Suppressor macrophage (primary cell): ENCODE measurements at places on chromosomes 2 and 18.

DNA sequence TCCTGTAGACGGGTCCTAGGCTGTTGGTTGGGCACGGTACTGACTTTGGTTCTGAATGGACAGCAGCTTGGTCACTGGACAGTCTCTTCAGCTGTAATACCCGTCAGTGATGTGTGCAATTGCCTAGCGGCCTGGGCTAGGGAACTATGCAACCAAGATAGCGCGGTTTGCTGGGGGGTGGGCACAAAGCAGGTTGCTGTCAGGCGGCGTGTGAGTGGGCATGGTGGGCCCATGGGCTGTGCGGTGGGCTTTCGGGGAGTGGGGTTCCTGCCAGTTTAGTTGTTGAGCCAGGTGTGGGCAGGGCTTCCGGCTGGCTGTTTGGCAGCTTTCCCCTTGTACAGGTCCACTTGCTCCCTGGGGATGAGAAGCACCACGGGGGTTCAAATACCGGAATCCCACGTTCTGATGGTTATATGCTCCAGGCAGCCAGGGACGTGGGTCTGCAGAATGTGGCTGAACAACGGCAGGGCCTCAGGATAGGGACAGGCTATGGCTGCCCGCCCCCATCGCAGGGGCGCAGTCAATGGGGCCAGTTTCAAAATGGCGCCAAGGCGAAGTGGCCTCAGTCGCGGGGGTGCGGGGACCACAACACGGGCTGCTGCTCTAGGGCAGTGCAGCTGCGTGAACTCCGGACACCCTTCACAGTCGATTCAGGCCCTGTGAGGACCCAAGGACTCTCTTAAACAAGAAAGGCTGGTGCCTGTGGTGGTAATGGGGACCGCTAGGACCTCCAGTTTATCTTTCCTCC lies 407.5 kb upstream of the FIGN start:
- DNase-seq = no peak

DNA sequence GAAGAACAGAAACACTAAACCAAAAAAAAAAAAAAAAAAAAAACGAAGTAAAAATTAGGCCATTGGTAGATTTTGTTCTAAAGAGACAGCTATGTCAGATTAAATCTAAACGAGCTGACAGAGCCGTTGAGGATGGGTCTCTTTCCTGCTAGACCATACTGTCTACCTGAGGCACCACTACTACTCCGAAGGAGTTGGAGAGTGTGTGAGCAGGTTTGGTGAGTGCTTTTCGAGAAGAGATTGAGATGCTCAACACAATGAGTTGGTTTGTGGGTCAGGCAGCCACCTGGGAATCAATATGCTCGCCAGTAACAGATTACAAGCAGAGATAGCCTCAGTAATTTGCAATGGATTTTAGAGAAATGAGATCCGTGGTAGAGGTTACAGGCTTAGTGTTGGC lies 281.5 kb upstream of the EPAS1 start:
- no peak for DNase-seq

DNA sequence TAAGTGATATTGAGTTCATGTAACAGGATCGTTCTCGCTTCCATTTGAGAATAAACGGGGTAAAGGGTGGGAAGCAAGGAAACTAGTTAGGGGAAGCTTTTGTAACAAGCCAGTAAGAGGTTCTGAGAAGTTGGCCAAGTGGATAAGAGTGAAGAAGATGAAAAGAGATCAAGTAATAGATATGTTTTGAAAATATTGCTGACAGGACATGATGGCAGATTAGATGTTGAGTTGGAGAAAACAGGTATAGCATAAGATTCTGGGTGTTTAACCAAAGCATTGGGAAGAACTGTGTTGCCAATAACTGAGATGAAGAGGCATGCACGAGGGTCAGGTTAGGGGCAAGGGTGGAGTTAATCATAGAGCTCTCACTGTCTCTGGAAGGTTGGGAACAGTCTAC lies 330.0 kb upstream of the LRRTM1 start:
- DNase-seq = no peak

GRCh38 chr18:57466745-57467409 lies 31.7 kb downstream of the ONECUT2 start:
- DNase-seq = no peak

GRCh38 chr18:23861805-23862470 lies 152.6 kb upstream of the TTC39C start:
- peak; percentile 46 for DNase-seq

DNA sequence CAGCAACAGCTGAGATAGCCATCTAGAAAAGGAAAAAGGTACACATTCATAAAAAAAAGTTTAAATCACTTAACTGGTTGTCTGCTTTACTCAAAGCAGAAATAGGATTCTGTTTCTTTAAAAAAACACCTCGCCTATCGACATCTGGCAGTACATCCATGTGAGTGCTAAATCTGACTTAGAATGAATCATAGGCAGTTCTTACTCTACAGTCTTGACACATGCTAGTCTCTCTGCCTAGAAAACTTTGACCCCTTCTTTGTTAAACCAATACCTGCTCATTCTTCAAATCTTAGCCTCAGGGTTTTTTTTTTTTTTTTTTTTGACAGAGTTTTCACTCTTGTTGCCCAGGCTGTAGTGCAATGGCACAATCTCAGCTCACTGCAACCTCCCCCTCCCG lies 37.1 kb upstream of the GPR75 start:
- DNase-seq = no peak

GRCh38 chr2:55105456-55105855 lies 55.2 kb upstream of the RTN4 start:
- DNase-seq = no peak

DNA sequence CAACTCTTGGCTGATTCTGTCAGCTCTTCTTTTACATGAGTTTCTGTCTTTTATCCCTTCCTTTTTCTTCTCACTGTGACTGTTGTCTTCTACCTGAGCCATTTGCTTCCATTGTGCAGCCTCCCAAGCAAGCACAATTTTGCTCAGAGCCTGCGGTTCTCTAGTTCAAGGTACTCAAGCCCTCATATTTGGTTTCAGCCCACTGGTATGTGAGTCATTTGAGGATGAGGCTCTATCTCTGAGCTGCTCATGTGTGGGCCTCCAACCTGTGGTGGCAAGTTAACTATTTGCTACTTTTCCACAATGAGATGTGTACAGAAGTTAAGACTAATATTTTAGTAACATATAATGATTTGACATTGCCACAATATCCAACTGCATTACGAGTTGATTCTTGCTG lies 183.0 kb downstream of the PHLPP1 start:
- DNase-seq = no peak

GRCh38 chr2:119914266-119914665 lies 98.6 kb upstream of the EPB41L5 start:
- no peak for DNase-seq

GRCh38 chr2:38259311-38259710 lies 117.8 kb downstream of the ATL2 start:
- peak; percentile 18 for DNase-seq

GRCh38 chr2:68134120-68134519 lies 23.6 kb upstream of the PNO1 start:
- DNase-seq = no peak

DNA sequence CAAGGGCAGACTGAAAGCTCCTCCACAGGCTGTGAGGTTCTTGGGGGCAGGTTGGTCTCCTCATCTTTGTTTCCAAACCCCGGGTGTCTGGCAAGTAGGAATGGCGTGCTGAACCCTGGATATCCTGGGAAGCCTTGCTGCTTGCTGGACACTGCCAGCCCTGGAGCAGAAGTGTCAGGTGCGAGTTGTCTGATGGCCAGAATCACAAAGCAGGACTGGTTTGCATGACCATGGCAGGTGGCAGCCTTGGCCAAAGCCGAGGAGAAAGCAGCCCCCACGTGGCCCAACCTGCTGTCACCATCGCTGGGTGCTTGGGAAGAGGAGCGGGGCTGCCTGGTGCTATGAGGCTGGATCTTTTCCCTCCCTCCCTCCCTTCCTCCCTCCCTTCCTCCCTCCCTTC lies 309.5 kb upstream of the HS6ST1 start:
- no peak for DNase-seq

DNA sequence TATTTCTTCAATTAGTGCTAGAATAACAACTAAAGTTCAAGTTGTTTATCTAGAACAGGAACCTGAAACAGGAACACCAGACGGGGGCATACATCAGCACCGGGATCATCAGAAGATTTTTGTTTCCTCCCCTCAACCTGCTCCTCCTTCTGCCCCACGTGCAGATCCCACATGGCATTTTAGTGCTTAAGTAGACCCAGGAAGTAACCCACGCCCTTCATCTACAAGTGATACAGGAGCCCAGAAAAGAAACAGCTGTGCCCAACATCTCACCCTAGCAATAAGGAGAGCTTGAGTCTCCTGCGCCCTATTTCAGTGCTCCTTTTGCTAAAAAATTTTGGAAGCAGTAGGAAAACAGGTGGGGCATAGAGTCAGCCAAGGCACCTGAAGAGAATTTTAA lies 5.2 kb downstream of the ZNF385B start:
- no peak for DNase-seq

DNA sequence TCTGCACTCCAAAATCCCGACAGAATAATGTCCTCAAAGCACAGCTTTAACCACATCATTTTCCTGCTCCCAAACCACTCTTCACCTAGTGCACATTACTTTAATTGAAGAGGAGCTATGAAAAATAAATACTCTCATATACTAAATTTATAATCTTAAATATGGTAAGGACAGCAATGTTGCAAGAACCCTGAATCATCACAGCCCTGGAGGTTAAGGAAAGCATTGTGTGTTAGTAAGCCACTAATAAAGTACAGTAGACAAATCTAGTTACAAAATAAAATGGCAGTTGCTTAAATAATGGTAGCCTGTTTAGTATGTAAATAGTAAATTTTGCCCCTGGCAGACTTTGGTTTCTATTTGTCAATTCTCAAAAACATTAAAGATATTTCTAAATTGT lies 27.0 kb upstream of the CCDC178 start:
- no peak for DNase-seq

- DNase-seq = no peak
Observed at GRCh38 chr18:27793013-27793785, 383.7 kb downstream of the CDH2 start.

DNA sequence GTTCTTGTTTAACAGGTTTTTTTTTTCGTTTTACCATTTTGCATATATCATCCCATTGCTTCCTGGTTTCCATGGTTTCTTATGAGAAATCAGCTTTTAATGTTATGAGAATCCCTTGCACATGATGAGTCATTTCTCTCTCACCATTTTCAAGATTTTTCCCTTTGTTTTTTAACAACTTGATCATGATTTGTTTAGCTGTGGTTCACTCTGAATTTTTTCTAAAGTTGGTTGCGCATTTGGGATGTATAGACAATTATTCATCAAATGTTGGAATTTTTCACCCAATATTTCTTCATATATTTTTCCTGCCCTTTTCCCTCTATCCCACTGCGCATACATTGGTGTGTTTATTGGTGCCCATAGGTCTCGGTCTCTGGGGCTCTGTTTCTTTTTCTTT lies 42.4 kb upstream of the BIN1 start:
- DNase-seq = no peak

- DNase-seq = no peak
Observed at GRCh38 chr2:216351172-216351925, 20.9 kb downstream of the MARCHF4 start.

DNA sequence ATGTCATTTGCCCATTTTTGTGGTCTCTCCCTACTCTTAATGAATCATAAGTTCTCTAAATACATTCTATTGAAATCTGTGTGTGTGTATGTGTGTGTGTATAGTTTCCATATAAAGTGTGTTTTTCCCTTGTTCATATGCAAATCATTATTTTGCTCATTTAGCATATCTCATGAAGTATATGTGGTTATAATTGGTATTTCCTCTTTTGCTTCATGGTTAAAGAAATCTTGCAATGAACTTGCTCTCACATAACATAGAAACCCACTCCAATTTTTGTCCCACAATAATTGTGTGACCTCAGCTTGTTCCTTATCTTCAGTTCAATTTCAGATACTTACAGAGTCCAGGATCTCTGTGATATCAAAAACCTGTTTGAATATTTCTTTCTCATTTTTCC lies 1.2 kb downstream of the CPO start:
- no peak for DNase-seq

DNA sequence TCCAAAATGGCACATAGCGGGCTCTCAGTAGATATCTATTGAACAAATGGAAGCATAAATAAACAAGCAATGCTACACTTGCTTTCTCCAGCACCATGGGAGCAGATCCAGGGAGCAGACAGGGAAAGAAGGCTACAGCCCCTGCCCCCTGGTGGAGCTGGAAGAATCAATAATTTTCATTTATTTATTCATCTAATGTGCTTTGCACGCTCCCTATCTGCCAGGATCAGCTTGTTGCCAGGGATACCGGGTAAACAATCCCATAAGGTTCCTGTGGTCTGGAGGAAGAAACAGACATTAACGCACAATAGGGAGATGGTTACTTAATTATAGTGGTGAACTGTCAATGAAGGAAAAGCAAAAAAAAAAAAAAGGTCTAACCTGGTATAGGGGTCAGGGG lies 40.1 kb upstream of the CLASP1 start:
- no peak for DNase-seq

DNA sequence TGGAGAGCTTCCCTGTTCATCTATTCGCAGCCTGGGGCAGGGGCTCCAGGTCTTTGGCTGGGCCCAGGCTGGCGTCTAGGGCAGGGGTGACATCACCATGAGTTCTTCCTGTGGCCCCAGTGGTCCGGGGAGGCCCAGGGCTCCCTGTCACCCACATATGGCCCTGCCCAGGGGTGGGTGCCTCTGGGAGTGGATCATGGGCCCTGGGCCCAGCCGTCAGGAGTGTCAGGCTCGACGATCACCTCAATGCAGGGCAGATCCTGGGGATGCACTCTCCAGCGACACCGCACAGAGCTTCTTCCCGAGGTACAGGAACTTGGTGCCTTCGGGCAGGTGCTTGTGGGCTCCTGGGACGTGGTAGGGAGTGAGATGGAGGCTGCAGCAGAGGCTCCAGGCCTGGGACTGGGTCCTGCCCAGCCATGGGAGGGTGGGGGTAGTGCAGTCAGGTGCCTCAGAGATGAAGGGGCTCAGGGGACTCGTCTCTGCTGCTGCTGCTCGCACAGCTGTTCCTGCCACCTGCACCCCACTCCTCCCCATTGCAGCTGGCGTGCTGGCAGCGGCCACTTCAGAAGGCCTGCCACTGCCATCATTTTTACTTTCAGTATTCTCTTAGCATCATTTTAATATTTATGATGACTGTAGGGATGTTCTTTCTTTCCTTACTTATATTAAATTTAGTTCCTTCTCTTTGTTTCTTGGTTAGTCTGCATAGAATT lies 196.0 kb upstream of the VRK2 start:
- no peak for DNase-seq

GRCh38 chr2:74096052-74096451 lies 51.7 kb downstream of the BOLA3 start:
- no peak for DNase-seq

GRCh38 chr2:72136331-72136730 lies 11.3 kb downstream of the CYP26B1 start:
- DNase-seq = no peak

DNA sequence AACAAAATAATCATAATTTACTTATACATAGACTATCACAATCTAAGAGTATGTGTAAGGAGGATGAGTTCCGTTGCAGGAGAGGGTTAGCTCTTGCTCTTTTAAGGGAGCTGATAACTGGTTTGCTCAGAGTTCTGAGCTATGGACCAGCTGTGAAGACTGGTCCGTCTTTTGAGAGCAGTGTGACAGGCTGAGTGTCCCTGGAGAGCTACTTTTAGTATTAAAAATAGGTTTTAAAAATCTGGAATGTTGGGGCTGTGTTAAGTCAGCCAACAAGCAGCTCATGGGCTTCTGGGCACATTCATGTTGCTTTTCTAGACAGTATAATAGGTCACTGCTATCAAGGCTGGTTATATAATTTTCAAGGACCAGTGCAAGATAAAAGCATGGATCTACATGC lies 41.5 kb upstream of the TMEM131 start:
- no peak for DNase-seq
